ENCODE measurements at places on chromosomes 7 and 10. TPM values are rescaled to one million over a fixed set of nuclear protein-coding genes. Genes with fewer than 3 reads are reported as not detected.

GRCh38 chr10:128571745-128572144 is 445.5 kb upstream of the MKI67 start:
- H3K4me3 ChIP-seq = no peak overlapping the region
- no peaks in the 10 kb centered on the region for H3K4me1 ChIP-seq
- peaks cover 40% of the 10 kb centered on the region for H3K27me3 ChIP-seq
- H3K27ac ChIP-seq = no peak overlapping the region
- H3K36me3 ChIP-seq = no peaks in the 10 kb centered on the region

GRCh38 chr10:2984682-2985081 is 82.7 kb upstream of the PFKP start:
- H3K36me3 ChIP-seq = no peaks in the 10 kb centered on the region
- peaks cover 16% of the 10 kb centered on the region for H3K4me1 ChIP-seq
- no peak for DNase-seq
- no peak overlapping the region for H3K27ac ChIP-seq
- H3K27me3 ChIP-seq = no peaks in the 10 kb centered on the region
- no peak overlapping the region for H3K4me3 ChIP-seq

- H3K27me3 ChIP-seq = no peaks in the 10 kb centered on the region
- no peak for DNase-seq
- no peak overlapping the region for H3K4me3 ChIP-seq
These were observed 49.8 kb downstream of the ZNF239 start for GRCh38 chr10:43524434-43525247.

ADIRF gene
- 259 TPM for total RNA-seq

GRCh38 chr10:49735161-49735560 is 27.0 kb downstream of the OGDHL start:
- H3K27me3 ChIP-seq = no peaks in the 10 kb centered on the region
- H3K27ac ChIP-seq = peak overlapping the region; percentile 6
- no peak overlapping the region for H3K4me3 ChIP-seq
- peak; percentile 64 for DNase-seq
- H3K36me3 ChIP-seq = no peaks in the 10 kb centered on the region
- peaks cover 43% of the 10 kb centered on the region for H3K4me1 ChIP-seq

DNA sequence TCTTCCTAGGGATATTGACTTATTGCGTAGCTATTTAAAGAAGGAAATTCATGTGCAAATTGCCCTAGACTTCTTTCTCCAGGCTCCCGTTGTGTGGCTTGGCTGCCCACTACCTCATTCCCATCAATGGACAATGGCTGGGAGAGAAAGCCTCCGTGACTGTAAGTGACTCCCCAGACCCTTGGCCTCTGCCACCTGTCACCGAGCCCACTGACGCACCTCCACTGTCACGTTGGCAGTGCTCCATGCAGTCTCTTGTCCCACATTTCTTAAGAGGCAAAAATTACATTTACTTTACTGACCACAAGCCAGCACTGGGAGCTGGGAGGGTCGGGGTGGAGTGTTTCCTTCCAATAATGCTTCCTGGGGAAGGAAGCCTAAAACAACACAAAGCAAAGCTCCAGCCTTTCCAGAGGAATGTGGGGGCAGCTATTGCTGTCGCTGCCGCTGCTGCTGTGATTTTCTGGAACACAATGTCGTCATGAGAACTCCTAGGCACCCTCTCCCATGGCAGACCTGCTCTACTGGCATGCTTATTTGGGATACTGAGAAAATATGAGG is 89.7 kb upstream of the STEAP1B start:
- peak overlapping the region; percentile 83 for H3K27ac ChIP-seq
- no peaks in the 10 kb centered on the region for H3K27me3 ChIP-seq
- DNase-seq = peak; percentile 79
- no peaks in the 10 kb centered on the region for H3K36me3 ChIP-seq
- H3K4me1 ChIP-seq = peaks cover 40% of the 10 kb centered on the region

NUDT13 gene
- 1.1 TPM for total RNA-seq

- DNase-seq = no peak
- no peaks in the 10 kb centered on the region for H3K27me3 ChIP-seq
- H3K4me3 ChIP-seq = no peak overlapping the region
- no peak overlapping the region for H3K27ac ChIP-seq
- no peaks in the 10 kb centered on the region for H3K4me1 ChIP-seq
These were observed 2.0 kb upstream of the SFTPA2 start for GRCh38 chr10:79562135-79562756.

- no peaks in the 10 kb centered on the region for H3K36me3 ChIP-seq
- DNase-seq = no peak
- H3K4me1 ChIP-seq = no peaks in the 10 kb centered on the region
- no peaks in the 10 kb centered on the region for H3K27me3 ChIP-seq
These were observed 142.7 kb downstream of the KMT2E start for GRCh38 chr7:105156731-105157130.

GRCh38 chr7:108196004-108196403 is 65.8 kb upstream of the LAMB4 start:
- DNase-seq = no peak
- H3K4me3 ChIP-seq = no peak overlapping the region
- no peaks in the 10 kb centered on the region for H3K36me3 ChIP-seq

SRRM3 gene
- total RNA-seq = 3.2 TPM

IRF5 gene
- total RNA-seq = 15.3 TPM

DNA sequence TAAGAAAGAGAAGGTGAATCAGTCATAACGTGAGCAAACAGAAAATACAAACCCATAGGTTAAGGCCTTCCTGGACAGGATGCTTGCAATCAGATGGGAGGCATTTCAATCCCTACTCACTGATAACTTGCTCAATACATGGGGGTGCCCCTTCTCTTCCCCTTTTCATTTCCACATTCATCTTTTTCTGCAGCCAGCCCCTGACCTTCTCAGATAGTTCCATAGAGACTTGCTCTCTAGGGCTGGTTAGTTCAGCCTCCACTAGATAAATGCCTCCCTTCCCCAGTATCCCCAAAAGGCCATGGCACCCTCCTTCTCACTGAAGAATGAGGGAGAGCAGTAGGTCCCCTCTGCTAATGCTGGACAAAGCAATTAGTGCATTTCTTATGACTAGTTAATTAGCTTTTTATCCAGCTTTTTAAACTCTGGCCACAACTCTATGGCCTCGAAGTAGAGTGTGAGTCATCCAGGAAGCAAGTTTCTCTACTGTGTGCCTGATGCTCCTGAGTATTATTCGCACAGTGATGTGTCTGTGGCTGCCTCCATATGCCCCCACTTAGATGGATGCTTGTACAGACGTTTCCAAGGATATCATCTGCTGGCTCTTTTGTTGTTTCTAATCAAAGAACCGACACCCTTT is 12.7 kb downstream of the CHN2 start:
- DNase-seq = peak; percentile 49
- peak overlapping the region; percentile 23 for H3K27ac ChIP-seq
- H3K4me3 ChIP-seq = no peak overlapping the region
- no peaks in the 10 kb centered on the region for H3K27me3 ChIP-seq
- H3K4me1 ChIP-seq = peaks cover 15% of the 10 kb centered on the region

GRCh38 chr7:146875981-146876380 is 759.4 kb downstream of the CNTNAP2 start:
- DNase-seq = no peak
- no peaks in the 10 kb centered on the region for H3K4me1 ChIP-seq
- no peak overlapping the region for H3K4me3 ChIP-seq
- no peaks in the 10 kb centered on the region for H3K27me3 ChIP-seq

- no peaks in the 10 kb centered on the region for H3K4me1 ChIP-seq
- no peak overlapping the region for H3K4me3 ChIP-seq
- no peak overlapping the region for H3K27ac ChIP-seq
- peak; percentile 42 for DNase-seq
- H3K27me3 ChIP-seq = peaks cover 7% of the 10 kb centered on the region
These were observed 331.5 kb upstream of the NFE2L3 start for GRCh38 chr7:25820432-25821040.

LRRC61 gene
- 15.1 TPM for total RNA-seq

DNA sequence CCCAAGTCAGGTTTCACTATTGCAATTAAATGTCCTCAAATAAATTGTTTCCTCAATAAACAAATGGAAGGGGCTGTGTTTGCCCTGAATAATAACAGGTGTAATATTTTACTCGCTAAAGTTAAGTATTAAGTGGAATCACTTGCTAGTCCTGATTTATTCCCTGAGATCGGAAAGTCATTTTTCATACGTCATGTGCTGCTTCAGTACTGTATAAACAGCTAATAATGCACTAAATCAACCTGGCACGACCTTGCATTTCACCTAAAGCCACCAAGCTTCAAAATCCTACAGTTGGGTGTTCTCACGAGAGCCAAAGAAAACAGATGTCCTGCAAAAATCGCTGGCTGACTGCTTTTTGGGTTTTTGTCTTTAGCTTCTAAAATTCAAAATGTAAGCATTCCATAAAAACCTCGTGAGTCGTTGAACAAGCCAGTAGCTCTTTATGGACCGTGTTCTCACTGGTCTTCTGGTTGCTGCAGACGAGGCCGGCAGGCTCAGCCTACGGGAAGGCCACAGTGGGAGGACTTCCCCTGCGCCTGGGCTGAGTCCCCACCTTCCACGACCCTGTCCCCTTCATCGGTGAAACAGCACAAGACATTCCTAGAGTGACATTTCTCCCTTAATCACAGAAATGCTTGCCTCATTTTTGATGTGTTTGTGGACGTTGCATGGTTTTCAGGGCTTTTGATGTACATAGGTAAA is 17.9 kb upstream of the MNX1 start:
- peaks cover 31% of the 10 kb centered on the region for H3K27me3 ChIP-seq
- no peak for DNase-seq
- H3K36me3 ChIP-seq = no peaks in the 10 kb centered on the region

VWA2 gene
- not detected for total RNA-seq

DNA sequence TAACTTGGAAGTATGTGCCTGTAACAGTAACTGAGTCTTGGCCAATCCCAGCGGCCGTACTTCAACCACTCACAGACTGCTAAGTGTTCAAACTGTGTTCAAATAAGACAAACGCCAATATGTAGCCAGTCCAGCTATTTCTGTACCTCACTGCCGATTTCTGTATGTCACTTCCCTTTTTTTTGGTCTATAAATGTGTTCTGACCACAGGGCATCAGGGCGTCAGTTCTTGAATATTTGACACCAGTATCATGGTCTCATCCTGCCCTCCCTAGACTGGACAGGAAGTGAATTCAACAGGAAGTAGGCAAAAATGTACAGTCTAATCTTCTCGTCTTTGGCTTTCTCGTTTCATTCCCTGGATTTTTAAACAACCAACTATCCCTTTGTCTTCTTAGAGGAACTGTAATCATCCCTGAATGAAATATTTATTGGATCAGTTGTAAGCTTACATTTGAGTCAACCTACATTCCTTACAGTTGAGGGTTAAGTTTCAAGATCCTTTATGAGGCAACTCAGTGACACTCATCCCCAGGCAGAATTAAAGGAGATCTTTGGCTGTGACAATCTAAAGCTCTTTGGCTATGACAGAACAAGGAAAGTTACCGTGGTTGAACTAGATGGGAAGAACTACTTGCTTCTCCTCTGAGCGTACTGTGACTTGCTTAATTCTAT is 232.7 kb downstream of the NSUN6 start:
- H3K27ac ChIP-seq = no peak overlapping the region
- no peak overlapping the region for H3K4me3 ChIP-seq
- no peaks in the 10 kb centered on the region for H3K27me3 ChIP-seq
- no peaks in the 10 kb centered on the region for H3K36me3 ChIP-seq
- H3K4me1 ChIP-seq = no peaks in the 10 kb centered on the region

IFIT5 gene
- 8.9 TPM for total RNA-seq

DNA sequence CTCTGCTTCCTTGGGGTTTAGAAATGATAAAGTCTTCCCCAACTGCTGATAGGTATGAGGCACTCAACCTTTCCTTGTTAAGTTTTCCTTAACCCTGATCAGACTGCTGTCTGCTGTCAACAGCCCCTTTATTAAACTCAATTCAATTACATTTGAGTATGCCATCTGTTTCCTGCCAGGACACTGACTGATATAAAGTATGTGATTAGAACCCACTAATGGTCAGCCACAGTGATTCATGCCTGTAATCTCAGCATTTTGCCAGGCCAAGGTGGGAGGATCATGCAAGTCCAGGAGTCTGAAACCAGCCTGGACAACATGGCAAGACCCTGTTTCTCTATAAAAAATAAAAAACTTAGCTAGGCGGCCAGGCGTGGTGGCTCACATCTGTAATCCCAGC is 18.1 kb downstream of the BAZ1B start:
- no peaks in the 10 kb centered on the region for H3K27me3 ChIP-seq
- no peak overlapping the region for H3K27ac ChIP-seq
- H3K4me3 ChIP-seq = no peak overlapping the region
- peaks cover 58% of the 10 kb centered on the region for H3K36me3 ChIP-seq

SPOCK2 gene
- 0.33 TPM for total RNA-seq

- H3K36me3 ChIP-seq = no peaks in the 10 kb centered on the region
- no peaks in the 10 kb centered on the region for H3K4me1 ChIP-seq
- H3K27me3 ChIP-seq = peaks cover 30% of the 10 kb centered on the region
- no peak overlapping the region for H3K27ac ChIP-seq
- H3K4me3 ChIP-seq = no peak overlapping the region
These were observed 129.0 kb upstream of the PPP2R2D start for GRCh38 chr10:131771634-131772358.

DNA sequence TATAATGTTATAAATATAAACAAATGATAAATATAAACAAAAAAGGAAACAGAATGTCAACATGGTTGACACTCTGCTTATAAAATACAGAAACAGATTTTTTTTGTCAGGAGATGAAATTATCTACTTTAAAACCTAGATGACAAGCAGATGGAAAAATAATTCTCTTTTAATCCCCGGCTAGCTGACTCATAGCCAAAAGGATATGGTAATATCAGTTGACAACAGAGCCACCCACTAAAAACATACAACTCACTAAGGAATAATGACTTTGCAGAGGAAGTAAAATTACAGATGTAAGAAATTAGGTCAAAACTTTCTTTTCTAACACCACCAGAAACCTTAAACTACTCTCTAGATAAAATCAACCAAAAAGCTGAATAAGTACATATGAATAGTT is 131.1 kb upstream of the ABCB5 start:
- no peaks in the 10 kb centered on the region for H3K4me1 ChIP-seq
- H3K36me3 ChIP-seq = no peaks in the 10 kb centered on the region
- no peak overlapping the region for H3K27ac ChIP-seq
- H3K4me3 ChIP-seq = no peak overlapping the region

DNA sequence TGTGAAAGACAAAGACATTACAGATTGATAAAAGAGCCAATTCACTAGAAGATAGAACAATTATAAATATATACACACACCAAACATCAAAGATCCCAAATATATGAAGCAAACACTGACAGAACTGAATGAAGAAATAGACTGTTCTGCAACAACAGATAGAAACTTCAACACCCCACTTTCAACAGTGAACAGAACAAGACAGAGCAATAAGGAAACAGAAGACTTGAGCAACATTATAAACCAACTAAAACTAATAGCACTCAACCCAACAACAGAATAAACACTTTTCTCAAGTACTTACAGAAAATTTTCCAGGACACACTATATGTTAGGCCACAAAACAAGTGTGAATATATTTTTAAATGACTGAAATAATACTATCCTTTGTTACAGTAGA is 10.9 kb downstream of the CDCA7L start:
- DNase-seq = no peak
- peaks cover 19% of the 10 kb centered on the region for H3K36me3 ChIP-seq
- no peak overlapping the region for H3K4me3 ChIP-seq
- no peak overlapping the region for H3K27ac ChIP-seq
- peaks cover 13% of the 10 kb centered on the region for H3K4me1 ChIP-seq

LRRC18 gene
- not detected for total RNA-seq

PIK3AP1 gene
- 3.7 TPM for total RNA-seq

- H3K4me3 ChIP-seq = no peak overlapping the region
- peak; percentile 69 for DNase-seq
- H3K4me1 ChIP-seq = no peaks in the 10 kb centered on the region
- H3K36me3 ChIP-seq = no peaks in the 10 kb centered on the region
- no peaks in the 10 kb centered on the region for H3K27me3 ChIP-seq
These were observed 4.1 kb upstream of the TAS2R5 start for GRCh38 chr7:141785706-141786552.

- H3K27ac ChIP-seq = no peak overlapping the region
- H3K4me1 ChIP-seq = peaks cover 23% of the 10 kb centered on the region
- no peaks in the 10 kb centered on the region for H3K36me3 ChIP-seq
- no peaks in the 10 kb centered on the region for H3K27me3 ChIP-seq
- H3K4me3 ChIP-seq = no peak overlapping the region
- peak; percentile 20 for DNase-seq
These were observed 85.6 kb upstream of the SHH start for GRCh38 chr7:155897758-155898386.

VSTM4 gene
- not detected for total RNA-seq

RELN gene
- 15.8 TPM for total RNA-seq
